ENCODE measurements at places on chromosomes 2 and 18.

DNA sequence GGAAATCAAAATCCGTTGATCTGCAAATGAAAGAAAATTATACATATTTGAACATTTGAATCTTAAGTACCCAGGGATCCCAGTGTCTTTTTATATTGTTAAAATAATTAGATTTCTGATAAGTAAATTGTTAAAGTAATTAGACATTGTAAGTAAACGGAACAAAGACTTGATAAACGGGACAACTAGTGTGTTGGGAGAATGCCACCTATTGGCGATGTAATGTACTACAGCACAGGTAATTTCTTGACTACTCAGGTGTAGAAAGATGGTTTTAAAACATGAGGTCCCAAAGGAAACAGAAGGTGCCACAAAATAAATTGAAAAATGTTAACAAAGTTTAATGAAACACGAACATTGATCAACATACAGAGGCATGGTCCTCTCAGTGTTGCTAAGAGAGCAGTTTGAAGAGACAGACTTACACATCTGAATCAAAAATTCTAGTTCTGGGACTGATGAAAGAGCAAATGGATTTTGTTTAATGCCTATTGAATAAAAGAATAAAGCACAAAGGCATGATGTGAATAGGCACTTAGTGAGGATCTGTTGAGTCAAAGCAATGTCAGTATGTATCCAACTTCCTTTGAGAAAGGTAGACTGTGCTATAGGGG is 103.4 kb upstream of the RASGRP3 start:
- DNase-seq = no peak

- no peak for DNase-seq
These were observed 39.7 kb downstream of the FOSL2 start for GRCh38 chr2:28432362-28432761.

DNA sequence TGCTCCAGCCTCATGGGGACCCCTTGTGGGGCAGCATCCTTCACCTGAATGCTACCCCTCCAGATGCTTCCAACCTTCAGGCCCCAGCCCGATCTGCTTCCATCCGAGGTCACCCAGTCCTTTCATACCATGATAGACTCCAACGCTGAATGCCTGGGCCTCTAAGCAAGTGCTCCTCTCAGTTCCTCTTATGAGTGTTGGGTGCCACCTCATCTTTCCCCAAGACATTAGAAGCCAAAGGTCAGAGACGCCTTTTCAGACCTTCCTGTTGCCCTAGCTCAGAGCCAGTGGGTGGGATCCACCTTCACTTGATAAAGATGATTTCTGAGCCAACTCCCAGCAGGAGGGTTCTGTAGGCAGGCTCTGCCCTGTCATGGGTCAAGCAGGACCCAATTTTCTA is 174.5 kb upstream of the MGAT5 start:
- no peak for DNase-seq

GRCh38 chr2:189013671-189014448 is 39.7 kb downstream of the COL3A1 start:
- no peak for DNase-seq

- no peak for DNase-seq
These were observed 18.4 kb downstream of the TMEM247 start for GRCh38 chr2:46497766-46498165.

- DNase-seq = no peak
These were observed 205.7 kb downstream of the VAPA start for GRCh38 chr18:10119528-10119927.

GRCh38 chr2:240892925-240893324 is 3.0 kb downstream of the MAB21L4 start:
- DNase-seq = no peak

GRCh38 chr2:109373791-109374547 is 239.8 kb downstream of the SEPTIN10 start:
- no peak for DNase-seq
